ENCODE measurements at places on chromosomes 2 and 18.

- DNase-seq = no peak
These were observed 759.7 kb upstream of the FANCL start for GRCh38 chr2:59000796-59001195.

DNA sequence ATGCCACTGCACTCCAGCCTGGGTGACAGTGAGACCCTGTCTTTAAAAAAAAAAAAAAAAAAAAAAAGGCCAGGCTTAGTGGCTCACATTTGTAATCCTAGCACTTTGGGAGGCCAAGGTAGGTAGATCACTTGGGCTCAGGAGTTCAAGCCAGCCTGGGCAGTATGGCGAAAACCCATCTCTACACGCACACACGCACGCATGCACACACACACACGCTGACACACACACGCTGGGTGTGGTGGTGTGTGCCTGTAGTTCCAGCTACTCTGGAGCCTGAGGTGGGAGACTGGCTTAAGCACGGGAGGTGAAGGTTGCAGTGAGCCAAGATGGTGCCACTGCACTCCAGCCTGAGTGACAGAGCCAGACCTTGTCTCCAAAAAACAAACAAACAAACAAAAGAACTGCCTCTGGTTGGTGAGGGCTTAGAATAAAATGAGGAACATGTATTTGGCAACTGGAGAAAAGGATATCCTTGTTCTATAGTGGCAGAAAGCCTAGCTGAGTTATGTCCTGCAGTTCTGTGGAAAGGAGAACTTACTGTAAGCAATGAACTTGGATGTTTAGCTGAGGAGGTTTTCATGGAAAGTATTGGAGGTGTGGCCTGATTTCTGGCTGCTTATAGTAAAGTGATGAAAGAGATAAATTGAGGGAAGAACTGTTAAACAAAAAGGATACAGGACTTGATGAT lies 34.0 kb downstream of the HAT1 start:
- DNase-seq = no peak

- no peak for DNase-seq
These were observed 57.0 kb upstream of the HDAC4 start for GRCh38 chr2:239457586-239458445.

DNA sequence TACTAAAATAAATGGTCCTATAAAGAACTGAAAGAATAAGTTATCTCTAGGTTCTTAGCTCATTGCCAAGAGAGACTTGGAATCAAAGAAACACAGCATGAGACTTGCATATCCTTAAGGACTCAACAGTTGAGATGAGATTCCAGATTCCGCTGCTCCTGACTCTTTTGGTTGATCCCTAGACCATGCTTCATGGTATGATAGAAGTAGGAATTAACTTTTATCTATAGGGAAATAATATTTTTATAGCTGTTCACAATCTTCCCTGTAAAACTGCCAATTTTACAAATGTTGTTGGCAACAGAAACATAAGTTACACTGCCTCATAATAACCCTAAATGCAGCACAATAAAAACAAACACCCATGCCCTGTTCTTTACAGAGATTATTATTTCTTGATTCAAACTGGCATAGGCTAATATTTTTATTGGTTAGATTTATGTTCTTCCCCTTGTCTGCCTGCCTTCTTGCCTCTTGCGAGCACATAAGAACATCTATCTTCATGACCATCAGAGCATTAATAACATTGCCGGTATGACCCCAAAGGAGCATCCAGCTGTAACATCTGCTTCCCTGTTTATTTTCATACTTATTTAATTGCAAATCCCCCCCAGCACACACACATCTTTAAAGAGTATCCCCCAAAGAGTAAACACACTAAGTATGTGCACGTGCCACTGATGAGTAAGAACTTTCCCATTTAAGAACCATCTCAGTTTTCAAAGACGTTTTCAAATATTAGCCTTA lies 735.7 kb upstream of the SLC8A1 start:
- DNase-seq = no peak

- DNase-seq = no peak
These were observed 15.5 kb downstream of the BABAM2 start for GRCh38 chr2:27906074-27906473.

- DNase-seq = no peak
These were observed 176.1 kb downstream of the TXNL1 start for GRCh38 chr18:56462276-56462675.

- DNase-seq = no peak
These were observed 70.6 kb upstream of the CTDP1 start for GRCh38 chr18:79608999-79609461.

GRCh38 chr2:860259-860855 lies 90.3 kb upstream of the SNTG2 start:
- DNase-seq = no peak

DNA sequence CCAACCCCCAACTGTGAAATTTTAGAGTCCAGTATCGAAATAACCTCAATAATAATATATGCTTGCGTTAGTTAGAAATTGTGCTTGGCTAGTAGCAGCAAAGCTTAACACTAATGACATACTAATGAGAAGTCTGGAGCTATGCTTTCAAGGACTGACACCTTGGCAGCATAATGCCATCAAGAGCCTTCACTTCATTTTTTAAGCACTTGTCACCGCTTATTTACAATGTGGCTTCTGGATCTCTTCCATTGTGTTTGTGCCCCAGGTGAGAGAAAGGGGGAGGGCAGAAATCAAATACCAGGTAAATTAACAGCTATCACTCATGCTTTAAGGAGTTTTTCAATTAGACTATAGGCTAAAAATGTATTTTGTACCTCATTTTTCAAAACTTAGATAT lies 101.5 kb downstream of the CDH7 start:
- no peak for DNase-seq

DNA sequence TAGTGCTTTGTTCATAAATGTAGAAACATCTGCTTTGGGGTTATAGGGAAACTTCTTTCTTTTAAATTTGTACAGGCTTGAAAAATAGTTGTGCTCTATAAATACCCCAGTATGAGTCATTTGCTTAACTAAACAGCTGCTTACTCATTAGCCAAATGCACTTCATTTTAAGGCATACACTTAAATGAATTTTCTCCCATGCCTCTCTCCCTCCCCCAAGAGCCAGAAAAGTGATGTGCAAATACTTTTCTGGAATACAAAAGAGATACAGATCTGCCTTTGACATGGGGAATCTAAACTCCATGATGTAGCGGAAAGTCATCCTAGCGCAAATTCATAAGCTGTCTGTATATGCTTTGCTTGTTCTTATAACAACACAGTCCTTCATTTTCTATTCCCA lies 469.4 kb downstream of the DLGAP1 start:
- no peak for DNase-seq

DNA sequence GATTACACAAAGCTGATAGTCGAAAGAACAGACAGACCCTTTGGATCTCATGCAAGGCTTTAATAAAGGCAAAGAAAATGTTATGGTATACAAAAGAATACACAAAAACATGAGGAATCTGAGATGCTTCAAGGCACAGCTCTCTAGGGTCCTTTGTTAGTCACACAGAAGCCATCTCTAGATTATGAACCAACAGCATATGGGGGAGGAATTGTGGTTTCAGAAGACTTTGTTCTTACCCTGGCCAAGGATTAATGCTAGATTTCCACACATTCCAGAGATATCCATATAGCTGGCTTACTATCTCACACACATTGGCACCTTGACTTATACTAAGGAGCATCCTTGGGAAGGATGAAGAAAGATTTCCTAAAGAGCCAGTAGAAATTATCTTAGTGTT lies 206.1 kb downstream of the GULP1 start:
- no peak for DNase-seq

- no peak for DNase-seq
These were observed 65.2 kb downstream of the BCL11A start for GRCh38 chr2:60488291-60488690.

Measured in HEK293T (cell line).